GM13977 (cell line): ENCODE measurements at places on chromosomes 16 and 17.
A peak's percentile ranks its signal among the peaks of the same experiment; 100 is the strongest.

- no peak for DNase-seq
Observed at GRCh38 chr17:27540318-27541101, 84.3 kb downstream of the KSR1 start.

DNA sequence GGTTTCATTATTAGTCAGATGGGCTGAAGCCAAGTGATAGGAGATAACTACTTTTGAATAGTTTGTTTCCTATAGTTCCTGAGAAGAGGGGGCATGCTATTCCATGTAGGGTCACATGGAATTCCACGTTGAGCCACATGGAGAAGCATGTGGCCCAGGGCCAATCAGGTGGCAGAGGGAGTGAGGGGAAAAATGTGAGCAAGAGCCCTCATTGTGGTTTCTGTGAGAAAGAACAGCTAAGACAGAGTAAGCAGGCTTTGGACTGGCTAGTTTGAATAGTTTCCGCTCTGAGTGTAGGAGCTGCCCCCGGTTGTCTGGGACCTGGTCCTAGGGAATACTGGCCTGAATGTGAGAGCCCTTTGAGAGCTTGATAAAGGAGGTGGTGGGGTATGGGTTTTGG lies 69.9 kb upstream of the CNTNAP4 start:
- no peak for DNase-seq

DNA sequence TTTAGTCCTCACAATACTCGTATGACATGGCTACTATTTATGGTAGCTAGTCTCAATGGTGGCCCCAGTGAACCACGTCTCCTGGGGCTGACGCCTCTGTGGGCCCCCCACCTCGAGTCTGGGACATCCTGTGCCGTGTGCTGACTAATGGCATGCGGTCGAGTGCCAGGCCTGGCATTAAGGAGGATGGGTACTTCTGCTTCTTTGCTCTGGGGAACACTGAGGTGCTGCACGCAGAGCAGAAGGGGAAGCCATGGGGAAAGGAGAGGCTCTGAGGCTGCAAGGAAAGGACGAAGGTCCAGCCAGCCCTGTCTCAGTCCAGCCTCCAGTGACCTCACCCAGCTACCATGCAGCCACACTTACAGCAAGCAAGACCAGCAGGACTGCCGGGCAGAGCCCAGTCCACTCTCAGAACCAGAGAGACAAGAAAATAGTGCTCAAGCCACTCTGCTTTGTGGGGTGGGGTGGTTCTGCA lies 5.7 kb upstream of the MPRIP start:
- DNase-seq = no peak

DNA sequence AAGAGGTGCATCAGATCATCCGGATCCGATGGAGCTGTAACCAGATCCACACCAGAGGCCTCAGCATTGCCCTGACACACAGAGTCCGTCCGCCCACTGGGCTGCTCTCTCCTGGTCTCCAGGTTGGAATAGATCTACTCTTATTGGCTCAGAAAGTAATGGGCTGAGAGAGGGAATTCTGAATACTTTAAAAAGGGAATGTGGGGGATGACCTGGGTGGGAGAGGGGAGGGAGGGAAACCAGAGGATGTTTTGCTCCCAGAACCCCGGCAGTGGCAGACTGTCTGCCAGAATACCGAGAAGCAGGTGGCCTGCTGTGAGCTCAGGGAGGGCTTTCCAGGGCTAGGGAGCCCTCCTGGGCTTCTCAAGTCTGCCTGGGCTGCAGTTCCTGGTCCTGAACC lies 126.5 kb downstream of the ENGASE start:
- DNase-seq = no peak

GRCh38 chr16:51035110-51035498 lies 116.0 kb downstream of the SALL1 start:
- no peak for DNase-seq

- no peak for DNase-seq
Observed at GRCh38 chr17:9169116-9169515, 147.8 kb downstream of the NTN1 start.

DNA sequence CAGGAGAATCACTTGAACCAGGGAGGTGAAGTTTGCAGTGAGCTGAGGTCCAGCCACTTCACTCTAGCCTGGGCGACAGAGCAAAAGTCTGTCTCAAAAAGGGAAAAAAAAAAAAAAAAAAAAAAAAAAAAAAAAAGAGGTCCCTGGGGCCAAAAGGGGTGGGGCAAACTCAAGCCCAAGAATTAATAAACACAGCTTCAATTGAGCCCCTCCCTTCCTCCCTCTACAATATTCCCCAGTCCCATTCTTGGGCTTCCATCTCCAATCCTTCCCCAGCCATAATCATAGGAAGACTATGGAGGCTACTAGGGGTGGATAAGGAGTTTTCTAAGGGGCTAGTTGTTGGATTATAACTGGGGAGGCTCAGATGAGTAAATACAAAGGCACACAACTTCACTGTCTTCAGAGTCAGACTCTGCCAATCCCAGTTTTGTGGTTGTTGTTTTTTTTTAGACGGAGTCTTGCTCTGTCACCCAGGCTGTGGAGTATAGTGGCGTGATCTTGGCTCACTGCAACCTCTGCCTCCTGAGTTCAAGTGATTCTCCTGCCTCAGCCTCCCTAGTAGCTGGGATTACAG lies 9.5 kb downstream of the CAVIN1 start:
- DNase-seq = no peak

GRCh38 chr17:33017366-33017765 lies 25.7 kb downstream of the SPACA3 start:
- no peak for DNase-seq

DNA sequence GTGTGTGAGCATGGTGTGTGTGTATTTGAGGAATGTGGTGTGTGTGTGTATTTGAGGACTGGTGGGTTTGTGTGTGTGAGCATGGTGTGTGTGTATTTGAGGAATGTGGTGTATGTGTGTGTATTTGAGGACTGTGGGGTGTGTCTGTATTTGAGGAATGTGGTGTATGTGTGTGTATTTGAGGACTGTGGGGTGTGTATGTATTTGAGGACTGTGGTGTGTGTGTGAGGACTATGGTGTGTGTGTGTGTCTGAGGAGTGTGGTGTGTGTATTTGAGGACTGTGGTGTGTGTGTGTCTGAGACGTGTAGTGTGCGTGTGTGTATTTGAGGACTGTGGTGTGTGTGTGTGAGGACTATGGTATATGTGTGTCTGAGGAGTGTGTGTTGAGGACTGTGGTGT lies 18.0 kb upstream of the CACNG1 start:
- DNase-seq = no peak

GRCh38 chr16:77853161-77853560 lies 64.8 kb downstream of the VAT1L start:
- no peak for DNase-seq

DNA sequence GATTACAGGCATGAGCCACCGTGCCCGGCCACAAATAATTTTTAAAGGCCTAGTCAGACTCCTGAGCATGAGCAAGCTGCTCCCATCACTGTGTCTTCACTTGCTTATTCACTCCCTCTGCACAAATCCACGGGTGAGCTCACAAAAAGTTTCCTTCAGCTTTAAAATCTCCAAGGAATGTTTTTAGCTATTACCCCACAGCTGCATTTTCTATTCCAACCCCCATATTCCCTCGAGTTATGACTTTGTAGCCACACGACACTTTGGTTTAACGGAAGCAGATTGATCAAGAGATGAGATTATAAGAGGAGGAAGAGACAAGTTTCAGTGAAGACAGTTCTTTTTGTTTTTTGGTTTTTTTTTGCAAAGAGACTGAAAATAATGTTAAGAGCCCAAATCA lies 49.1 kb upstream of the SLC25A19 start:
- no peak for DNase-seq

DNA sequence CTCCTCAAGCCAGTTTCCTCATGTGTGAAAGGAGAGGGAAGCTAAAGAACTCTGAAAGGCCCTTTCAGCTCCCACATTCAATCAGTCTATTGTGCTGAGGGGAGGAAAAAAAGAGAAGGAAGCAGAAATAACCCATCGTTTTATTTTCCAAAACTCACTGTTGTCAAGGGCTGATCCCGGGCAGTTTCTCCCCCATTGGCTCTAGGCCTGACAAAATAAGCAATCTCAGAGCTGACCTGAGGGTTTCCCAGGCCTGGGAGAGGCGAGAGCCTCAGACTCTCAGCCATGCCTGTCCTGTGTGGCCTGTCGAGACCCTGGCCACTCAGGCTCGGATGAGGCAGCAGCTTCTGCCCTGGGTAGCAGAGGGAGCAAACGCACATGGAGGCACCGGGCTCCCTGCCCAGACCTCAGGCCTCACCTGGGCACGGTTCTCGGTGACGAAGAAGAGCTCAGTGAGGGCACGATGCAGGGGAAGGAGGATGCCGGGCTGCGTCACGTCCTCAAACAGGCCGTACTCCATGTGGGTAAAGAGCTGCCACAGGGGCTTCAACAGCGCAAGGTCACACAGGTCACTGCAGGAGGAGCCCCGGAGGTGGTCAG lies 45.0 kb upstream of the ATP2A3 start:
- DNase-seq = no peak

DNA sequence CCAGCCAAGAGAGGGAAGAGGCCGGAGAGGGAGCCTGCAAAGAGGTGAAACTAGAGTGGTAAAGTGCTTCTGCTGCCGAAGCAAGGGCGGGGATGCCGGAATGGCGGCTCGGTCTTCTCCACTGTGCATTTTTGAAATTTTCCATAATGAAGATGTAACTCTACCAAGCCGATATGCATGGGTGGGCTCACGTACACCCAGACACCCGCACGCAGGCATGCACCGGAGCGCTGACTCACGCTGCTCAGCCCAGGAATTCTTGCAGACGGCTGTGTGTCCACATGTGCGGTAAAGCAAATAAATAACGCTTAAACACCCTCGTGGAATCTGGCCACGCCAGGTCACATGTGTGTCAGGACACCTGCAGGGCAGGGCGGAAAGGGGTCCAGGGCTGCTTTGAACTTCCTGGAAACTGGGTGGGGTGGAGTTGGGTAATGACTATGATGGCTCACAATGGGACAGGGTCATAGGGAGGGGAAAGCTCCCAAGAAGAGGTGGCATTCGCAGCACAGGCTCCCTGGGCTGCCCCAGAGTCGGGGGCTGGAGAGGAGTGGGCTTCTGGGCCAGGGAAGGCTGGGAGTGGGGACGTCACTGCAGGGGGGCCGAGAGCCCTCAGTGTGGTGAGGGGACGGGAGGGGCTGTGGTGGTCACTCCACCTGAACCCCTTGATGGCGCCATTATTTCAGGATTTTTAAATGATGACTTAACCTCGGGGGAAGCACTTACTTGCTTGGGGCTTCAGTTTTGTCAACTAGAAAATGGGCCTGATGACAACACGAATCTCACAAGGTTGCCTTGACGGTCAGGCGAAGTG lies 265.5 kb downstream of the PARN start:
- DNase-seq = no peak

GRCh38 chr16:88007321-88007731 lies 56.1 kb downstream of the BANP start:
- DNase-seq = no peak

GRCh38 chr17:57197466-57198071 lies 58.8 kb upstream of the MSI2 start:
- DNase-seq = no peak

- peak; percentile 66 for DNase-seq
Observed at GRCh38 chr17:27585153-27585681, 45.8 kb upstream of the LGALS9 start.

GRCh38 chr17:73910206-73910605 lies 266.0 kb upstream of the SDK2 start:
- no peak for DNase-seq

- DNase-seq = peak; percentile 51
Observed at GRCh38 chr17:49746791-49747490, 17.0 kb downstream of the FAM117A start.

GRCh38 chr17:78230996-78231935 lies at the start of gene TMEM235:
TMEM235 (plus strand) TSS chr17:78231631; CDS start chr17:78232024, 393 bp downstream.
- no peak for DNase-seq

- DNase-seq = peak; percentile 66
Observed at GRCh38 chr16:31472709-31473203, 804 bp downstream of the TGFB1I1 start.

- DNase-seq = no peak
Observed at GRCh38 chr17:11643851-11644250, 45.6 kb downstream of the DNAH9 start.

DNA sequence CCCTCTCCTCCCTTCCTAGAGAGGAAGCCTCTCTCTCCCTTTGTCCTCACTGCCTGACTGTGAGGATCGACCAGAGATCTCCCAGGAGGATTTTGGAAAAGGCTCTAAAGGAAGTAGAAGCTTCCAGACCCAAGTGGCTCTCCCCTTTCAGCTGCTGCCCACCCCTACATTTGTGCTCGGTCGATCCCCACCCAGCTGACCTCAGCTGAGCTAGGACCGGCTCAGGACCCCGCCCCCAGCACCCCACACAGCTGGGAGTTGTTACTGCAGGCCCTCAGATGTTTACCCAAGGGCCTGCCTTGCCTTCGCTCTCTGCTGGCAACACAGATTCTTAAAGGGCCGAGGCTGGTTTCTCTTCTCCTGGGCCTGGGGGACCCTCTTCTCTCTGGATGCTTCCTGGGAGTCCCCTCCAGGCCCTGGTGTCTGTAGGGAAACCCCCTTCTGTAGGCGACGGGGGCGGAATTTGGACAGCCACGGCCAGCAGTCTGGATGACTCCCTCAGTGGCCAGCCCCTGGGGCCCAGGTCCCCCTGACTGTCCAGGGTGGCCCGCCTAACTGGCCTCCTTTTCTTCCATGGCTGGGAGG lies 26.9 kb upstream of the TIMP2 start:
- DNase-seq = no peak

DNA sequence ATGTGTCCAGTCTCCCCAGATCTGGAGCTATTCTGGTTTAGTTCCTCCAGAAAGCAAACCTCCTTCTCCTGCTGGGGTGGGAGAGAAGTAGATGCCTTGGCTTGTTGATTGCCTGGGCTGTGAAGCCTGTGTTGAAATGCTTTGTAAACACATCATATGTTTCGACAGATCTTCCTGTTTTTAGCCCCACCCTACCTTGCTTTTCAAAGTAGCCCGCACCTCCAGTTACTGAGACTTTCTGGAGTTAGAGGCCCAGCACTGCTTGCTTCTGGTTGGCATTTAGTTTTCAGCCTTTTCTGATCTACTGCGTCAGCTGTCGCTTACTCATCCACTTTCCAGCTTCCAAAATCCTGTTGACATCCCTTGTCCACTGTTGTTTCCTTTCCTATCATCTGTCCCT lies 17.9 kb upstream of the NDEL1 start:
- no peak for DNase-seq

DNA sequence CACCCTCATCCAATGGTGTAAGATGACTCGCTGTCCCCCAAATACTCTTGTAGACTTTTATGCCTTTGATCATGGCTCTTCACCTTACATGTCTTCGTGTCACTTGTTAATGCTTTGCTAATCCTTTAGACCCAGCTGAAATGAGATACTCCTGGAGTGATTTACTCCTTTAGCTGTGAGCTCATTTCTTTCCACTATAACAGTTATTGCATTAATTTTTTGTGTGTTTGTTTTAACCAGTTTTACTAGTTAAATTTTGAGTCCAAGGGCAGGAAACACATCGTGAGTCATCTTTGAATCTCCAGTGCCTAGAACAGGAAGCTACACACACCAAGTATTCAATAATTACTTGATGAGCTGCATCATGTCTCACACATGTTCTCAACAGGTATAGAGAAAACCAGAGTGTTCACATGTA lies 6.5 kb upstream of the CTCF start:
- DNase-seq = no peak
